CD4-positive, alpha-beta T cell treated with Interleukin-2 at 100 ng/mL for 4 hours (primary cell): ENCODE measurements at places on chromosomes 7 and 10.

- DNase-seq = no peak
Measured at GRCh38 chr7:12729112-12729511, 41.7 kb downstream of the ARL4A start.

DNA sequence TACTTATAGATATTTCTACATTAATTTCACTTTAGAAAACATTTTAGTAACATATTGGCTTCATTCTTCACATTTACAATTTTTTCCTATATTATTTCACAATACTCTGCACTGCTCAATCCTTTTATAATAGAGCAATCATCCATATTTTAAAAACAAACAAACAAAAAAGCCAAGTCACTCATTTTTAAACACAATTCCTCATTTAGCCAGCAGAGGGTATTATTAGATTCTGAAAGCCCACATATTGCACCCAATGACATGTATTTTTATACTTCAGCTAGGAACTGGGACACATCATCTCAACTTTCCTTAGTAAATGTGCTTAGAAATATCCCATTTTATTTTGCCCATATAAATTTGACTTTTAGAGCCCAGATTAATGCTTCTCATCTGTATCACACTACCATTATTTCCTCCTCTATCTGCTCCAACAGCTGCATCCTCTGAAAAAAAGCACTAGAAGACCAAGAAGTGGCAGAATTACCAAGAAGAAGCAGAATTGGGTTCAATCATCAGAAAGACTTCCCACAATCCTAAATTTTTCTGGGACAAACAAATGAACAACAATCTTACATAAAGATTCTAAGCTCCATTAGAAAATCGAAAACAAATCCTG is 29.5 kb downstream of the CTNNA3 start:
- DNase-seq = peak; percentile 32

GRCh38 chr10:128574581-128575210 is 448.5 kb upstream of the MKI67 start:
- DNase-seq = no peak

GRCh38 chr10:19872504-19873271 is 56.5 kb downstream of the PLXDC2 start:
- no peak for DNase-seq

DNA sequence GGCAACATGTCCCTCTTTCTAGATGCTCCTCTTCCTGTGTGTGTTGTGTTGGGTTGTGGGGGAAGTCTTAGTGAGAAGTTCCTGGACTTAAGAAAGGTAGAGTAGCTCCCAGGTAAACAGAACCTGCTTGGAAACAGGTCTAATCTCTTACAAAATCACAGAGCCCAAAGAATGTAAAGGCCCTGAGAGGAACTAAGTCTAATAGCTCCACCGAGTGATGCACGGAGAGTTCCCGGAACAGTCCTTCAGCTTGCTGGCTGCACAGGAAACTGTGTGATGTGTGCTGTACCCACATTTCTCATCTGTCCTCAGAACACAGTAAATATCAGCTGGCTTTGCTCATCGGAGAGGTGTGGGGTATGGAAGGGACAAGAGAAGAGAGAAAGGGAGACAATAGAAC is 182.6 kb upstream of the LYZL1 start:
- no peak for DNase-seq

GRCh38 chr7:12550956-12551355 is 19.6 kb upstream of the SCIN start:
- DNase-seq = no peak

DNA sequence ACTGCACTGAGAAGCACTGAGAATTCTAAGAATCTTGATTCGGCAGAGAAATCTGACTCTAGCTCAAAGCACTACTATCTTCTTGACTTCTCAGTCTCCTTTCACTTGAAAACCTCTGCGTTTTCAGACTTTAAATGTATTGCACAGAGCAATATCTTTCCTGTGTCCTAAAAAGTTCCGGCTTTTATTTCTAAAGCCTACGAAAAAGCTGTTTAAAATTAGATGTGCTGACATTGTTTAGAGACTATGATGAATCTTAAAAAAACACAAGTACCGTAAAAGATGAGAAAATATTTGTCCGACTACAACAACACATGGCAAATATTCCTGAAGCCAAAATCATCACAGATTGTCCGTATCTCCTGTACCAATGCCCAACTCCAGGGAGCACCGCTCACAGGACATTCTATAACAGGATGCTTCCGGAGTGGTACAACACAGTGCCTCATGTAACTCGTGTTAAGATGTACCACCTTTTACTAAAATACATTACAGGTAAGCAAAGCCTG is 136.9 kb downstream of the CUBN start:
- DNase-seq = no peak

DNA sequence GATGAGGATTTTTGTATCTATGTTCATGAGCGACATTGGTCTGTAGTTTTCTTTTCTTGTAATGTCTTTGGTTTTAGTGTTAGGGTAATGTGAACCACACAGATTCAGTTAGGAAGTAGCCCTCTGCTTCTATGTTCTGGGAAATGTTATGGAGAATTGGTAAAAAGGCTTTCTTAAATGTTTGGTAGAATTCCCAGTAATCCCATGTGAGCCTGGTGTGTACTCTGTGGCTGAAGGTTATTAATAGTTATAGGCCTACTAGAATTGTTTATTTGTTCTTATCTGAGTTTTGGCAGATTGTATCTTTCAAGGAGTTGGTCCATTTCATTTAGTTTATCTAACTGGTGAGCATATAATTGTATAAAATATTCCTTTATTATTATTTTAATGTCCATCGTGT is 484.6 kb upstream of the GHITM start:
- no peak for DNase-seq

DNA sequence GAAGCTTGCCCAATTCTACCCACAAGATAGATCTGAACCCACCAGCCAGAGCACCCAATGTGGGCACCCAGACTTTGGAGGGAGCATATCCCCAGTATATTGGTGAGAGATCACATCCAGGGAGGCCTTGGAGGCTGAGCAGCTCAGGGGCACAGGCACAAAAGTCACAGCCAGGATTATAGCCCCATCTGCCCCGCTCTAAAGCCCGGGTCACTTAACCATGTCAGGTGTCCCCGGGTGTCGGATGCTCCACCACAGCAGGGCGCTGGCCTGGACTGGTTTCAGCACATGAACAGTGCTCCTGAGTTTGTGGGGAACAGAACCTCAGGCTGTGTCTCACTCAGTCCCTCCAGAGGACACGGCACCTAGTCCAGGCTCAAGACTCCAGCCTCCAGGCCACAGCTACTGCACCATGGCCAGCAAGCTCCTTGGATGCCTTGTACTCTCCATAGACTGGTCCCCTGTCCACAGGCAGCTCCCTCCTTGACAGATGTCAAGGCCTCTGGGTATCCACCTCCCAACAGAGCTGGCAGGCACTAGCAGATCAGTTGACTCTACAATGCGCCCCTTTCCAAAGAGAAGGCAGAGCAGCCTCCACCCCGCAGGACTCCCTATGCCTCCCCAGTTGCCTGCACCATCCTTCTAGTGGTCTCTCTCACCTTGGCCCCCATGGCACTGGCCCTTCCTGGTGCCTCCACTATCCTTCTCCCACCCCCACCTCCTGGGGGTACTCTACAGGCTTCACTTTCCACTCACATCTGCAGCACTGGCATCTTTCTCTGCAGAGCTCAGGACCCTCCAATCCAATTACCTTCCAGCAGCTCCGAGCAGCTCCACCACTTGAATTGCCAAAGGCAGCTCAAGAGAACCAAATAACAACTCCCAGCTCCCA is 306.0 kb downstream of the GRID1 start:
- no peak for DNase-seq

DNA sequence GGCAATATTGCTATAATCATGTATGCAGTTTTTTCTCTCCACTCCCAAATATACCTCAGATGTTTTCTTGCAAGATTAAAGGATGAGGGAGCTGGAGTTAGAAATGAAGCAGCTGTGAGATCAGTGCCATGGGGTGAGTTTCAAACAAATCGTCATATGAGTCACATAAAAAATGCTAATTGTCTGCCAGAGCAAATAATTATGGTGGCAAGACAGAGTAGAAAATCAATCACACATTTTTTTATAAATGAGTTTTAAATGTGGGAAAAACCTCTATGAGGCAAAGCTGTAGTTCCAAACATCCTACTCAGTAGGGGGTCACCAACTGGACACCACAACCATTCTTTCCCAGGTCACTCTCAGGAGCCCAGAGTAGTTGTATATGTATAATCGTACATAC is 55.3 kb downstream of the CH25H start:
- no peak for DNase-seq

- DNase-seq = no peak
Measured at GRCh38 chr10:24814568-24815313, 91.1 kb upstream of the ARHGAP21 start.

- DNase-seq = no peak
Measured at GRCh38 chr7:15332956-15333355, 228.9 kb downstream of the AGMO start.
